Mesenteric fat pad (tissue), 1 donor: ENCODE measurements at places on chromosomes 13 and 19. TPM values are rescaled to one million over a fixed set of nuclear protein-coding genes. Genes with fewer than 3 reads are reported as not detected.

The ZNF254 gene
- 10.2 TPM for total RNA-seq

The NKPD1 gene
- total RNA-seq = not detected

The ZNF576 gene
- 12.1 TPM for total RNA-seq

The SHANK1 gene
- 0.74 TPM for total RNA-seq

The ZNF625 gene
- 3.4 TPM for total RNA-seq

The PSG2 gene
- not detected for total RNA-seq

The RAB20 gene
- 61.6 TPM for total RNA-seq

The LMTK3 gene
- 0.45 TPM for total RNA-seq
